ENCODE measurements at places on chromosomes 12 and 14.

DNA sequence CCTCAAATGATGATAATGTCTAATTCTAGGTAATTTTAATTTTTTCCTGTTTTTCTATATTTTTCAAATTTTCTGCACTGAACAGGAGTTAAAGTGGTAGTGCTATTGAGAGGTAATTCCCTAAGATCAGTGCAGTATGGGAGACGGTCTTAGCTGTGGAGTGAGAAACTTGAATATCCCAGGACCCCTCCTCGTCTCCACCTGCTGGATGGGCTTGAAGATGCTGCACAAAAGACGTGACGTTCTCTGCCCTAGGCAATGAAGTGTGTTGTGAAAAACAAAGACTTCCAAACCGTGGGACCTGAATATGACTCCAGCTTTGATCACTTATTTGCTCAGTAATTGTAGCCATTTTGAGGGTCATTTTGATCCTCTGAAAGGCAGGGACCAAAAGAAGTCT lies 298.1 kb downstream of the VRK1 start:
- DNase-seq, result no peak

- DNase-seq, result no peak
Measured at GRCh38 chr14:73884438-73885190, 2.0 kb upstream of the ZNF410 start.

DNA sequence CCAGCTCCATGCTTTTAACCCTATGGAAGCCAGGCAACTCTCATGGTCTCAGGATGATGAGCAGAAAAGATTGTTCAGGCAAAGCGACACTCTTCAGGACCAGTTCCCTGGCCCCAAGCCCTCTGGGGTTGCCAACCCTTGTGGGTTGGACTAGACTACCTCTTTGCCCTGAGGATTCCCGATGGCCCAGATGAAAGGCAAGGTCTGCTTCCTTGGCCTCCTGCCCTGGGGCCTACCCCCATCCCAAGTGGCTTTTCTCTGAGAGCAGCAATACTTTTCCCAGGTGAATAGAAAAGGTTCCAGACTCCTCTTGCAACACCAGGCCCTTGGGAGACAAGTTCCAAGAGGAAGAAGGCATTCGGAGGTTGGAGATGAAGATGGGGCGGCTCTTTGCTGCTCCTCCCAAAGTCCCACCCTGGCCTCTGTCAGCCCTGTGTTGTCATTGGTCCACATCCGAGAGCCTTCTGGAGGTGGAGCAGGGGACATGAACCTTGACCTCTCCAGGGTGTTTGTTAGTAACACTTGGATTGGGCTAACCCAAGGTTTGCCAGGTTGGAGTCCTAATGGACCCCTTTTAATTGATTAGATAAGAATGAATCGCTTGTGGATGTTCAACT lies 131.1 kb downstream of the GCH1 start:
- no peak for DNase-seq

- DNase-seq, result peak; percentile 79
Measured at GRCh38 chr12:9032202-9032964, 43.0 kb downstream of the KLRG1 start.

DNA sequence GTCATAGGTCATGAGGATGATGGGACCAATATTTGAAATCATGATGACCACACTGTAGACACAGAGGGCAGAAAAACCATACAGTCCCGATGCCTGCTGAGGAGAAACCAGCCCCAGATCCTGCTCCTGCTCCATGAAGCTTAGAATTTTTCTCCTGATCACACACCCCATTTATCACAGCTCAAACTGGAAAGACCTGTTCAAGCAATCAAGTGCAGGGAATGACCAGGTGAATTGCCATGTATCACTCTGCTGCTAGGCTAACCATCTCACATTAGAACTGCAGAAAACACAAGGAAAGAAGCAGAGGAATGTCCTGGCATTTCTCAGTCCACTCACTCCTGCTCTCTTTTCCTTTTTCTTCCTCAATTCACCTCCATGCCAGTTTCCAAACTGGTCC lies 18.1 kb downstream of the MANSC1 start:
- DNase-seq, result no peak

GRCh38 chr12:42936260-42936659 lies 346.7 kb upstream of the PRICKLE1 start:
- no peak for DNase-seq

- no peak for DNase-seq
Measured at GRCh38 chr14:55901291-55901690, 216.9 kb upstream of the PELI2 start.

DNA sequence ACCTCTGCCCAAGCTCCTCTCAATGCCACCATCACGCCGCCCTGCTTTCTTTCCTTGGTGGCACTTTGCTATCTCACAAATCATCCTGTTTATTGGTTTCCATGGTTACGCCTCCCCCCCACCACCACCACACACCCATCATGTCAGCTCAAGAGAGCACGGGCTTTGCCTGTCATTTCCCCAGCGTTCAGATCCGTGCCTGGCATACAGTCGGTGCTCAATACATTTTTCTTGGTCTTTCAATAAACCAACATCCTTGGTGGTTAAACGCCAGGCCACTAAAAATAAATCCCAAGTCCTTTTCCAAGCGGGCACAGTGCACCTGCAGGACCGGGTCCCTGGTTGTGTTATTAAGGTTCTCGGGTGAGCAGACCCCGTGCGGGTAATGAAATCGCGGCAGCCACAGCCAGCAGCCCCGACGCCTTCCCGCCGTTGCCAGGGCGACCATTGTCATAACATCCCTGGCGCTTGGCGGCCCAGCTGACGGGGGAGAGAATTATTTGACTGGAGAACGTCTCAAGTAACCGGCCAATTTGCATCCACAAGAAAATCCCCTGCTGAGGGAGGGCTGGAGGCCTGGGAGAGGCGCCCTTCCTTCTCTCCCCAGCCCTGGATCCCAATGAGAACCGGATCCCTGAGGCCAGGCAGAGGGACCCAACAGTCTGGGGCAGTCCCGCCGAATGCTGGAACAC lies 92.9 kb downstream of the KSR2 start:
- no peak for DNase-seq

DNA sequence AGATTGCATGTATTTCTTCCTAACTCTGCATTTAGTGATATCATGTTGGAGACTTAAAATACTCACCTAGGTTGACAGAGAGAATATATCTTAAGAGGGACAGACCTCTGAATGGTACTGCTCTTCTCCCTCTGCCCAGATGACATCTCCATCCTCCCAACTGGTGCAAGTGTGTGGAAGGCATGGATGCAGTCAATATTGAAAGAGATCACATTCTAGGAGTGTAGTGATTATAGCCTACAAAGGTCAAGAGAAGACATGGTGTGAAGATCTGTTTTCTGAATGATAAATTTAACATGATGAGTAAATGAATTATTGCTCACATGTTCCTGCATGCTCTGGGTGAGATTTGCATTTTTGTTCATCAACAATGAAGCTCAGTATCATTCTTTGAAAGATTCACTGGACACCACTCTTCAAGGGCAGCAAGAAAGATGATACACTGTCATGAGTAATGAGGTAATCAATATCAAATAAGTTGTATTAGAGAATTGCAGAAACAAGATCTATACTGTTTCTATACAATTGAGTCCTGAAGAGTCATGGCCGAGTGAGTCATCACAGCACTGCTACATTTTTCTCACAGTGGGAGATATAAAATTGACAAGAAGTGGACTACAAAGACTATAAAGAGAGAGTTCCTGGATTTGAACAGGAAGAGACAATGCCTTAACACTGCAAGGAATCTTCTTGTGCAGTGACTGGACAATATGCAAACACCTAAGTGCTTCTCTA lies 183.3 kb upstream of the KRR1 start:
- DNase-seq, result no peak

- DNase-seq, result peak; percentile 29
Measured at GRCh38 chr12:52082988-52083637, 3.6 kb downstream of the SMIM41 start.

- DNase-seq, result no peak
Measured at GRCh38 chr12:13209436-13210235, 13.1 kb downstream of the EMP1 start.

- no peak for DNase-seq
Measured at GRCh38 chr12:110277530-110278254, 3.4 kb upstream of the ATP2A2 start.

GRCh38 chr14:101478796-101479410 lies 82.4 kb upstream of the DIO3 start:
- DNase-seq, result no peak

DNA sequence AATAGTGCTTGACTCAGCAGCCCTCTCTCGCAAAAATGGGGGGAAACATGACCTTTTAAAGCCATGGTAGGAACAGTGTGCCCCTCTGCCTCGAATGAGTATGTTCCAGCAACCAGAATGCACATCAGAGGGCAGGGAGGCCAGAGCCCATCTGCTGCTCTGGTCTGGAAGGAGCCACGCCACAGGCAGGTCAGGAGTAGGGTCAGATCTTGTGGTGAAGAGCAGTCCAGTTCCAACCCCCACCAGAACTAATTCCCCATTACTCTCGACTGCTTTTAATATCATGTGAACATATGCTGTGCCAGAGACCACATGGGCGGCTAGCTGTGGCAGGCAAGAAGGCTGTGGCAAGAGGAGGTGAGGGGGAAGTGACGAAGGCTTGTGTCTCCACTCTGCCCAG lies 34.6 kb upstream of the TMX1 start:
- DNase-seq, result no peak

DNA sequence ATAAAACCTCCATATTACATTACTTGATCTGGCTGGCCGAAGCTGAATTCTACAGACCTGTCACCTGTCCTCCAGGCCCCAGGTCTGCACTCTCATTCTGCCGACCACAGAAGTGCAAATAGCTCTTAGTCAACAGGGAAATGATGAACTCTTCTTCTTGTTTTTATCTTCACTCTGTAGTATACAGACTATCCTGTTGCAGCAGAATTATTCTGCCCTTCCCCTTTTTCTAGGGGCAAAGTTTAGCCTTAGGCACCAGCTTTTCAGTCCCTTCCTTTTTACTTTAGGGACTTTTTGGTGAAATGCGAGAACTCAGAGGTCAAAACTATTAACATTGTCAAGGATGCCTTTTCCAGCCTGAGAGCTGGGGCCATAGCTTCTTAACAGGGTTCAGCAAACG lies 229.6 kb upstream of the EGLN3 start:
- peak; percentile 31 for DNase-seq

DNA sequence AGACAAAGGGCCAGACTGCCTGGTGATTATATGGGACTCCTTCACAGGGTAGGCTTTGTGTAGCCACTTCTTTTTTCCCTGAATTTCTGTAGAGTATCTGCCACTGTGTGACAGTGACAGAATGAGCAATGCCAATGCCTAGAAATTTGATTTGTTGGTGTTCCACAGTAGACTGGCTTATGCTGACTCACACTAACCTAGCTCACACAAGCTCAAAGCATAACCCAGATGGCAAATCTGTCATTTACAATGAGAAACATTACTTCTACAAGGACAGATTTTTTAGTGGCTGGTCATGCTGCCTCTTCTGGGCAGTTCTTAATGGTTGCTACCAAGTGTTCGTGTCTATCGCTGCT lies 15.9 kb downstream of the CFAP251 start:
- no peak for DNase-seq

- no peak for DNase-seq
Measured at GRCh38 chr12:98980508-98980907, 335.4 kb downstream of the APAF1 start.

DNA sequence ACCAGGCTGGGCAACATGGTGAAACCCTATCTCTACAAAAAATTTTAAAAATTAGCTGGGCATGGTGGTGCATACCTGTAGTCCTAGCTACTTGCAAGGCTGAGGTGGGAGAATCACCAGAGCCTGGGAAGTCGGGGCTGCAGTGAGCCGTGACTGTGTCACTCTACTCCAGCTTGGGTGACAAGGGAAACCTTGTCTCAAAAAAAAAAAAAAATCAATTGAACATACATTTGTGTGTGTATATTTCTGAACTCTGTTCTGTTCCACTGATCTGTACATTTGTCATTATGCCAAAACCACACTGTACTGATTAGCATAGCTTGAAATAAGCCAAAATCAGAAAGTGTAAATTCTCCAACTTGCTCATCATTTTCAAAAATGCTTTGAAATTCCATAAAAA lies 254.6 kb downstream of the SOX5 start:
- DNase-seq, result no peak

- DNase-seq, result no peak
Measured at GRCh38 chr12:111904446-111904975, 62.5 kb downstream of the MAPKAPK5 start.

DNA sequence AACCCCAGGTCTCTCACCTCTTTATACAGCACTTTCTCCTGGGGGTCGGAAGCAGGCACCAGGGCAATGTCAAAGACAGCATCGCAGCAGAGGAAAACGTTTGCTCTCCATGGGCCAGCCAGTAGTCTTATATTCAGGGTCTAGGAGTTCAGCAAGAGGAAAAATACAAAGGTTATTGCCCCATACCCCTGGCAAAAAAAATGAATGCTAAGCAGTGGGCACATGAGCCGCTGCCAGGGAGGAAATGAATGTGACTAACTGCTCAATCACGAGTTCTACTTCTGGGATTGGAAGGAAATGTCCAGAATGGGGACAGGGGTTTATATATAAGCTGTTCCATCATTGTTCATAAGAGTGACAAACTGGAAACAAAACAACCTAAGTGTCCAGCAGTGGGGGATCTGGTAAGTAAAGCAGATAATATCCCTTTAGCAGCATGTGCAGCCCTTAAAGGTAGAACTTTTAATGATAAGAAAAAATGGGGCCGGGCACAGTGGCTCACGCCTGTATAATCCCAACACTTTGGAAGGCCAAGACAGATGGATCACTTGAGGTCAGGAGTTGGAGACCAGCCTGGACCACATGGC lies 53.8 kb downstream of the PHETA1 start:
- peak; percentile 43 for DNase-seq

GRCh38 chr12:104877103-104877705 lies 80.9 kb downstream of the SLC41A2 start:
- DNase-seq, result peak; percentile 34

DNA sequence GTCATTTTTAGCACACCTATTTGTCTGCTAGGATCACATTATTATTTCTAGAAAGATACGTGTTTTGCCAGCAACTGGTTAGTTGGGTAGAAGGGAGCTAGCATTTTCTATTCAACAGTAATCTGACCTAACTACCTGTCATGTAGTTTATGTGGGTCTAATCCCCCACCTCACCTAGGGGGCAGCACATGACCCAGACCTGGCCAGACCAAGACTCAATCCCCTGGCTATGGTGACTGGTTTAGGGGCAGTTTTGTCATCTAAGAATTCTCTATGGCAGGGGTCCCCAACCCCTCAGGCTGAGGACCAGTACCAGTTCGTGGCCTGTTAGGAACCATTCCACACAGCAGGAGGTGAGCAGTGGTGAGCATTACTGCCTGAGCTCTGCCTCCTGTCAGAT lies 29.5 kb upstream of the EVL start:
- DNase-seq, result no peak

All from MV-4-11 (cell line).